GOT3 (cell line): ENCODE measurements at places on chromosomes 1 and 21.

DNA sequence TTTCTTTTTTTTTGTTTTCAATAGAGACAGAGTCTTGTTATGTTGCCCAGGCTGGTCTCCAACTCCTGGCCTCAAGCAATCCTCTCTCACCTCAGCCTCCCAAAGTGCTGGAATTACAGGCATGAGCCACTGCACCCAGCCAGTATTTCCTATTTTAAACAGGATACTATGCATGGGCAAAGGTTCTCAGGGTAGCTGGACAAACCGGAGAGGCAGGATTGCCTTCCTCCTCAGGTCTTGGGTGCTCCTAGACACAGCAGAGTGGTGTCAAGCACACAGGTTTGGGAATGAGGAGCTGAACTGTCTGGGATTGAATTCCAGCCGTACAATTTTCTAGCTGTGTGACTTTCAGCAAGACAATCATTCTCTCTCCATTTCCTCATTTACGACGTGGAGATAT, 22.9 kb upstream of the HNRNPU start:
- no peak for DNase-seq

- DNase-seq, result no peak
Measured at GRCh38 chr1:156896490-156897033, 3.0 kb downstream of the PEAR1 start.

DNA sequence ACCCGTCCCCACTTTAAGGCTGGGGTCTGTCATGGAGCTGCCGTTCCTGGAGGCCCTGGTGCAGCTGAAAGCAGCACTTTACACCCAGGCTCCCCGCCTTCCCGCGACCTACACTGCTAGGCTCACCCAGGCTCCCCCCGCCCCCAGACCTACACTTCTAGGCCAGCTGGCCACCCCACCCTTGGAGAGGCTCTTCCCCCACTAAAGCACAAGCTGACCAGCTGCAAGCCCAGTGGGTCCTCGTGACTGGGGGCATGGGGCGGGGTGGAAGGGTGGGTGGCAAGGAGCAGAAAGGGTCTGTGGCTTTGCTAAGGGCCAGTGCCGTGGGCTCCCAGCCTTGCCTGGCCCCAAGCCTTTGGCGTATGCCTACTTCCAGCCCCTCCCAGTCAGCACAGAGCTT, 9.7 kb upstream of the ARHGEF16 start:
- no peak for DNase-seq

GRCh38 chr1:30270461-30270860, 452.9 kb downstream of the MATN1 start:
- no peak for DNase-seq

GRCh38 chr1:63678200-63678599, 85.0 kb downstream of the PGM1 start:
- DNase-seq, result no peak

DNA sequence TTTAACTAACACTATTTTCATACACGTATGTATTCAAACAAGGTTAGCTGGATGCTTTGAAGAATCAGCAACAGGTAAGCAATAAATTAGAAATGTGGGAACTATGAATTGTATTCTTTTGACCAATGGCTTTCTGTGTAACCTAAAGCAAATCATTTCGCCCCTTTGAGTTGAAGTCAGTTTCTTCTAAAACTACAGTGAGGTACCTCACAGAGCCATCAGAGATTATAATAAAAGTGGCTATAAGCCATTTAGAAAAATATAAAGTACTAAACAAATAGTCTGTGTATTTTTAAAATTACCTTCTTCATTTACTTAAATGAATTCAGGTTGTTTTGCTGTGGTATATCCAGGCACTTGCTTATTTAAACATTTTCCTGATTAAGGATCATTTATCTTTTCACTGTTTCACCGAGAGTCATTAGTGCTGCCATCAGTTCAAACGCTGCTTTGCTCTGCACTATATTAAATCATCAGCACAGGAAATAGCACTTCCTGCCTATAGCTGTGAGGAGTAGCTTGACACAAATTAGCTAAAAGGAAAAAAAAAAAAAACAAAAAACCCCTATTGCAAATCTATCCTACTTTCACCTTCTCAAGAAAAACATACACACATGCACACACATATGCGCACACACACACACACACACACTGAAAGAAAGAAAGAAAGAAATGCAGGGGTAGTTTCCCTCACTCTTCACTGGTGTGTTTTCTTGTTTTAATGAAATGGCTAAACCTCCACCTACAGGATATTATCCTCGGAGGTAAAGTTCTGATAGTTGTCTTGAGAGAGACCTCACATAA, 39.8 kb upstream of the C1orf105 start:
- no peak for DNase-seq

GRCh38 chr1:52554267-52554640, 1.4 kb upstream of the TUT4 start:
- DNase-seq, result no peak

- no peak for DNase-seq
Measured at GRCh38 chr21:44982558-44983250, 42.9 kb downstream of the SLX9 start.

GRCh38 chr1:80892539-80892938, 908.2 kb upstream of the ADGRL2 start:
- no peak for DNase-seq

DNA sequence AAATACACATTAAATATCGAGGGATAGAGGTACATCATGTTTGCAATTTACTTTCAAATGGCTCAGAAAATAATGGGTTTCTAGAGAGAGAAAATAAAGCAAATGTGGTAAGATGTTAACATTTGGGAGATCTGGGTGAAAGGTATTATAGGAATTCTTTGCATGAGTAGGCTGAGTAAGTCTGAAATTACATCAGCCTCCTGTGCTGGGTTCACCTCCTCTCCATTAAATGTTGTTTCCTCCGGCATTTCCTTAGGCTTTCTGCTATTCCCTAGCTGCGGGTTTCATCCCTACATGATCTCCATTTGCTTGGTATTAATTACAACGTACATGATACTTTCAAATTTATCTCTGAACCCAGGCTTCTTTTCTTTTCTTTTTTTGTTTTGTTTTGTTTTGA, 31.6 kb downstream of the ZMYND12 start:
- DNase-seq, result no peak

DNA sequence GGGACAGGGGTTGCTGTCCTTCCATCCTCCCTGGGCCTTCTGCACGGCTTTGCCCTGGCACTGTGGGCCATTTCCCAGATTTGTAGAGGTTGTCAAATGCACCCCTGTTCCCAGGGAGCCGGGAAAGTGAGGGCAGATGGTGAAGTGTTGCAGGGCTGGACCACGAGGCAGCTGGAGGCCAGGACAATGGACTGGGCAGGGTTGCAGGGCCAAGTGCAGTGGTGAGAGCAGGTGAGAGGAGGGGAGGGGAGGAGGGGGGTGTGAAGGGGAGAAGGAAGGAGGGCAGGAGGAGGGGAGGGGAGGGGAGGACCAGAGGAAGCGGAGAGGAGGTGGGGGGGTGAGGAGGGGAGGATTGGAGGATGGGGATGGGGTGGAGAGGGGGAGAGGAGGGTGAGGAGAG, 443.9 kb downstream of the CAMTA1 start:
- no peak for DNase-seq

- DNase-seq, result no peak
Measured at GRCh38 chr1:188715566-188715965, 1762.1 kb downstream of the BRINP3 start.

- no peak for DNase-seq
Measured at GRCh38 chr1:1777583-1777899, 729 bp downstream of the NADK start.

DNA sequence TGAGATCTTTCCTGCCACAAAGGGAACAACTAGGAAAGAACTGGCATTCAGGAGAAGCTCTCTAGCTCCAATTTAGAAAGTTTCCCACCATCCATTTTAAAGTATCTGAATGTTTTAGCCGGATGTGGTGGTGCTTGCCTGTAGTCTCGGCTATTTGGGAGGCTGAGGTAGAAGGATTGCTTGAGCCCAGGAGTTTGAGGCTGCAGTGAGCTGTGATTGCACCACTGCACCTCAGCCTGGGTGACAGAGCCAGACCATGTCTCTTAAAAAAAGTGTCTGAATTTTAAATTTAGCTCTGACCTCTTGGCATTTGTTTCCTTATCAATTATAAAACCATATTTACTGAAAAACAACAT, 67.2 kb downstream of the RPAP2 start:
- no peak for DNase-seq

DNA sequence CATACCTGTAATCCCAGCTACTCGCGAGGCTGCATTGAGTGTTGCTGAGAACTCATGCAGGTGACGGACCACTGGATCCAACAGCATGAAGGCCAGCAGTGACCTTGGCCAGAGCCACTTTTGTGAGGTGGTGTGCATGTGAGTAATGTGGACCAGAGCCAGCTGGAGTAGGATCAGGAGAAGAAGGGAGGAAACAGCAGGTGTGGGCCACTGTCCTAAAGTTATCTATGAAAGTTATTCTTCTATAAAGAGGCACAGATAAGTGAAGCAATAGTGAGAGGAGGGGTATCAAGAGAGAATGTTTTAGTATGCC, 47.8 kb downstream of the TCP10L start:
- DNase-seq, result no peak

GRCh38 chr1:58774027-58774426, 9.8 kb downstream of the JUN start:
- no peak for DNase-seq

DNA sequence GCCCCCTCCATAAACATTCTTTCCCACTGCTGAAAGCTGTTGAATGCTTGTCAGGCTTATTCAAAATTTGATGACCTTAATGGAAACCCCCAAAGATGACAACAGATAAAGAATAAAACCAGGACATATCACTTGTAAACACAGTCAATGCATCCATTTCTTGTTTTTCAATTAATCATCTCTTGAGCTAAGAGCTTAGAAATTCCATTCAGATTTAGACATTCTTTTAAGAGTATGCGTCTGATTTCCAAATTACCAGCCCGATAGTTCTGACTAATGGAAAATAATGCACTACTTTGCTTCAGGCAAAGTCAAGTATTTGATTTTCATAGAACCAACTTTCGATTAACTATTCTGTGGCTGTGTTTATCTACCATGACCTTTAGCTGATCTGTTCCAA, 100.6 kb upstream of the RUNX1 start:
- DNase-seq, result no peak

DNA sequence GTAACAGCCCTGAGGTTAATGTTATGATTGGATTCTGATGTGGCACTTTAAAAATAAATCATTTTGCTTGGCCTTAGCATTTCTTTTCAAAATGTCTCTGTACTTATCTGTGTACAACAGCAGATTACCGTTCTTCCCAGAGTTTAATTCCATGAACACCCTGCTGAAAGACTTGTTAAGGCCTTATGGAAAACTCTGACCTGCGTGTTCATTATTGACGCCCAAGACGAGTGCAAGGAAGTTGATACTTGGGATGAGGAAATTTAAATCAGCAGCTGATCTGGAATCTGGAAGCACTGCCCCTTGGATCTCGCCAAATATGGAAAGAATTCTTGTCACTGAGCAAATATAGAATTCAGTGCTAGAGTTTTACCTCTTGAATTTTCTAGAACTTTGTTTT, 6.7 kb downstream of the ERG start:
- DNase-seq, result no peak

DNA sequence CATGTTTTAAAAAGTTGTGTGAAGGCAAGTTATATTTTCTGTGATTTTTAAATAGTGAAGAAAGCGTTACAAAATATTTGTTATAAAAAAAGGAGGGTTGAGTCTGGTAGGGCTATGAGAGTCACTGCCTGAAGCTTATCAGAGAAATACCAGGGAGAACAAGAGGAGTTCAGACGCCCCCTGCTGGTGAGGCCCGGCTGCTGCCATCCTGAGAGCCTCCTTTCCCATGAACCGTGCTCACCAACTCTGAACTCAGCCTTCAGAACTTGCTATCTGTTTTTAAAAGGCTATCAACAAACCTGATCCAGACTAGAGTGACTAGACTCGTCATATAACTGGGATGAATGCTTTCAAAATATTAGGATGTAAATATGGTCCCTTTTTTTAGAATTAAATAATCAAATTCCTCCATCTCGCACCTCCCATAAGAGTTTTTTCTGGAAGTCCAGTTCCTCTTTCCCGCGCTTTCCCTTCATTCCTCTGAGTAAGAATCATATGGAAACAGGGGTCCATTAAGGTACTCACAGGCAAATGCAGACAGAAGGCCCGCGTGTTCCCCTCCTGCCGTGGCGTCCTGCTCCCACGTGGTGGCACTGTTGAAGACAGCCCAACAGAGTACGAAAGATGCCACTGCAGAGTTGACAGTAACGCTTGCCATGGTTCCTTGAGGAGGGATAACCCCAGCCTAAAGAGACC, 26.2 kb upstream of the SPATA6 start:
- peak; percentile 26 for DNase-seq
